Memory B cell (primary cell): ENCODE measurements at places on chromosomes 12 and 14.

DNA sequence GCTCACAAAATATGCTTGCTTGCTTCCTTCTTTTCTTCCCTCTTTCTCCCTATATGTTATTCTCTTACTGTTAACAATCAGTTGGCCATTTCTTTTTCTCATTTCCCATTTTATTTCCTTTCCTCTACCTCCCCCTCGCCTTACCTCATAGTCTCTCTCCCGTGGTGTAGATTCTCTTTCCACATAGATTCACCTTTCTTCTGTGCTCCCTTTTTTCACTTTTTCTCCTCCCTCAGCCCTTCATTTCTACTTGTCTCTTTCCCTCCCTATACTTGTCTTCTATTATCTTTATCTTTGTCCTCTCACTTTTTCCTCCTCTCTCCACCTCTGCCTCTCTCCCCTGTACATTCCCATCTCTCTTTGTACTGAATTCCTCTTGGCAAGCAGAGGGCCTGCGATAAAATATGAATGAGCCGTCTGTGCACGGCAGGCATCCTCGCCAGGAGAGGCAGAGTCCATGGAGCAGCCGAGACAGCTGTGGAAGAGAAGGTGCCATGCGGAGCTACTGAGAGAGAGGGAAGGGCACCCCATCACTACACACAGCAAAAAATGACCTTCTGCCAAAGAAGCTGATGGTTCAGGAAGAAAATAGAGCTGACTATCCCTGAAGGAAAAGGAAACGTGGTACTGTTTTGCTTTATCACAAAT lies 12.1 kb downstream of the C14orf93 start:
- no peak for DNase-seq

GRCh38 chr14:20684662-20685456 lies 499 bp downstream of the RNASE4 start:
- no peak for DNase-seq

DNA sequence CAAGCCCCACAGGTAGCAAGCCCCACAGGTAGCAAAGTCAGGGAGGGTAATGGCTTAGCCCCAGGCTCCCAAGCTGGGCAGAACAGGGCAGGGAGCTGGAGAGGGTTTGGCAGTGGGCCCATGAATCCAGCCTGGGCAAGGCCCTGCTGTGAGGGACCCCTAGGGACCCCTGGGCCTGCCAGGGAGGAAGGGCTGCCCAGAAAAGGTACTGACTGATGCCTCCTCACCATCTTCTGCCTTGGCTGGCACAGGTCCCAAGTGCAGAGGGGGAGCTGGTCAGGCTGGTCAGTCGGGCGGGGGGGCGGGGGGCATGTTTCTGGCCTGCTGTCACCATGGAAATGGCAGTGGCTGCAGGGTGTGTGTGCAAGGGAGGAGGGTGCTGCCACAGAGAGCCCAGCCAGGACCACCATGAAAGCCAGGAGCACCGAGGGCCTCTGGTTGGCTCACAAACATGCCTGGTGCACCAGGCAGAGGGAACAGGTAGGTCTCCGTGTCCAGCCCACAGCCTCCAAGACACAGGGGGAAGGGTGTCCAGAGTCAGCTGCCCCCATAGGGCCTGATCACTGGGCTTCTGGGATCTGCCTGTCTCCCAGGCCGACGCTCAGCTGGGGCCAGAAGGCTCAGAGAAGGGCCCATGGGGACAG lies 1.5 kb upstream of the CRIP2 start:
- DNase-seq: no peak

GRCh38 chr12:6871052-6871957 lies 1.8 kb downstream of the SPSB2 start:
- no peak for DNase-seq

- DNase-seq: no peak
Measured at GRCh38 chr12:110501399-110501751, 536 bp downstream of the VPS29 start.

DNA sequence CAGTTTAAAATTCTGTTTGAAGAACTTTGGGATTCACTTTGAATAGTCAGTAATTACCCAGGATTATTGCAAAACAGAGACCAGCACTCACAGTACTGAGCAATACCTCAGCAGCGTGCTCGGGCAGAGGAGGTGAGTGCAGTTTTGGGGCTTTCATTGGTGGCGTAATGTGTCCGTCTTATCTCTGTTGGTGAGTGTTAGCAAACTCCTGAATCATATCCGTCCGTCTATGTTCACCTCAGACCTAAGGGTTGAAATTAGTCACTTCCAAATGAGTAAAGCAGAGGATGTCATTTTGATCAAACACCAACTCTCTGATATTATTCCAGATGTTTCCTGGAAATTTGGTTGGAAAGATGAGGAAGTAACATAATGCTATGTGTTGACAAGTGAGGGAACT lies 82.8 kb downstream of the BORCS5 start:
- DNase-seq: no peak

GRCh38 chr12:104090685-104091084 lies 26.4 kb downstream of the HCFC2 start:
- DNase-seq: no peak

DNA sequence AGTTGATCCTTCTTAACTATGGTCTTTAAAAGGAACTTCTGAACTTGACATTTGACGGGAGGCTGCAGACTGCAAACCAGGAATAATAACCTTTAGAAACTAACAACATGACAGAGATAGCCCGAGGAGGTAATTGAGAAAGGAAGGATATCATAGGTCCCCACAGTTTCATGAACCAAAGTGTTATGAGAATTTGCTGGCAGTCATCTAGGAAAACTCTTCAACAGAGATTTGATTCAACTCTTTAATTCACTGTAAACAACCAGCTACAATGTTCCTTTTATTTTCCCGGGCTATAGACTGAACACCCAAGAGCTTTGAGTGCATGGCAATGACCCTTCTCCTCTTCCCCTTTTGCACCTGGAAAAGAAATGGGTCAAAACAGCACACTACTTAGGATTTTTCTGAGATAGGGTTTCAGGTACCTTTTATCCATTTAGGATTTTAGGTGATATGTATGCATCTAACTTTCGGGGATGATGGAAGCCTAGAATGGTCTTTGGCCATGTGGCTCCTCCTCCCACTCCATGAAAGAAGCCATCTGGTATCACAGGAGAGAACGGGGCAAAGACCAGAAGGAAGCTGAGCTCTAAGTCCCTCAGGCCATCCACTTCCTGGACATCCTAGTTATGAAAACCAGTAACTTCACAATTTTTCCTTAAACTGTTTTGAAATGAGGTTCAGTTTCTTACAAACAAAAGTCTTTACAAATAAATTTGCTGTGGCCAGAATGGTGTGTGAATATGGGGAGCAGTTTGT lies 23.0 kb downstream of the GLT8D2 start:
- DNase-seq: no peak

DNA sequence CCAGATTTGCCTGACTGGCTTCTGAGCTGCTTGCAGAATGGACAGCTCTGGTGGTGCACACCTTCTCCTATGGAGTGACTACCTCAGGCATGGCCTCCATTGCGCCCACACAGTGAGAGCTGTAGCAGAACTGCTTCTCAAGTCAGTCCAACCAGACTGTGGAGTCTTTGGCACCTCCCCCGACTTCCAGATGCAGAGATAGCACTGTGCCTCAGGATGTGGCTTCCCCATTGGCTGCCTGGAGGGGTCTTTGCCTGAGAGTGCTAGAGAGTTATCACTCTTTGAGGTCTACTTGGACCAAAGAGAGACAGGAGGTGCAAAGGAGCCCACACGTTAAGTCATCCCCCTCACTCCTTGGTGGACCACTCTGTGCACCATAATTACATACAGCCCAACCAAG lies 44.8 kb upstream of the FRS2 start:
- no peak for DNase-seq

DNA sequence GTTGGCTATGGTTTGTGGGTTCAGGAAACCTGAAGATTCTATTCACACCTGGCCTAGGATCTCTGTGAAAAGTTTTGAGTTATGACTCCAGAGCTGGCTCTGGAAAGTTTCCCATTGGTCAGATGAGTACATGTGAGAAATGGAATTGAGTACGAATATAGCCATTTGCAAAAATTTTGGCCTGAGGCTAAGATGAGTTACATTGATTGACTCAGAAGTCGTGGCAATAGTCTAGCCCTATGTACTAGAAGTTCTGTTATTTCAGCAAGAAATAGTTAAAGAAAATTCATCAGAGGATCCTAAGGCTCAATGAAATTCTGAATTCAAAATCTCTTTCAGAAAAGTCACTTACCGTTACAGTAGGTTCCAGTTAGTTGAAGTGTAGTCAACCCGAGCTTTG lies 109.9 kb downstream of the PTCSC3 start:
- no peak for DNase-seq

GRCh38 chr12:3020850-3021435 lies 56.2 kb upstream of the TSPAN9 start:
- no peak for DNase-seq

DNA sequence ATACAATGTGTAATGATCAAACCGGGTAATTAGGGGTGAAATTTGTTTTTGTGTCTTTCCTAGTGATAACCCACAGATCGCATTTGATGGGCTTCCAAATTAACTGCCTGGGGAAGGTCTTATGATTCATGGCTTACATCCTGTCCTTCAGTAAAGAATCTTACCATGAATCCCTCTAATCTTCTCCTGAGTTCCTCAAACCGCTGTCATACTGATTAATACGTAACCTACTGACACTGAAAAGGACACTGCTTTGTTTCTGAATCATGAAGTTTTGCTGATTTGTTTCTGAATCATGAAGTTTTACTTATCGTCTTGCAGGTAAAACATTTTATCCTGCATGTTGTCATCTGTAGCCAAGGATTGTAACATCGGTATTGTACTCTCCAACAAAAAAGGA lies 52.0 kb upstream of the CRY1 start:
- no peak for DNase-seq

DNA sequence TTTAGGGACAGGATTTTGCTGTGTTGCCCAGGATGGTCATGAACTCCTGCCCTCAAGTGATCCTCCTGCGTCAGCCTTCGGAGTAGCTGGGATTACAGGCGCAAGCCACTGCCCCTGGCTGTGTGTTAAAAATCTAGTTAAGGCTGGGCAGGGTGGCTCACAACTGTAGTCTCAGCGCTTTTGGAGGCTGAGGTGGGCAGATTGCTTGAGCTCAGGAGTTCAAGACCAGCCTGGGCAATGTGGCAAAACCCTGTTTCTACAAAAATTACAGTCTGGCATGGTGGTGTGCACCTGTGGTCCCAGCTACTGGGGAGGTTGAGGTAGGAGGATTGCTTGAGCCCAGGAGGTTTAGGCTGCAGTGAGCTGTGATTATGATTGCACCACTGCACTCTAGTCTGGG lies 9.2 kb downstream of the DDIT3 start:
- DNase-seq: no peak

DNA sequence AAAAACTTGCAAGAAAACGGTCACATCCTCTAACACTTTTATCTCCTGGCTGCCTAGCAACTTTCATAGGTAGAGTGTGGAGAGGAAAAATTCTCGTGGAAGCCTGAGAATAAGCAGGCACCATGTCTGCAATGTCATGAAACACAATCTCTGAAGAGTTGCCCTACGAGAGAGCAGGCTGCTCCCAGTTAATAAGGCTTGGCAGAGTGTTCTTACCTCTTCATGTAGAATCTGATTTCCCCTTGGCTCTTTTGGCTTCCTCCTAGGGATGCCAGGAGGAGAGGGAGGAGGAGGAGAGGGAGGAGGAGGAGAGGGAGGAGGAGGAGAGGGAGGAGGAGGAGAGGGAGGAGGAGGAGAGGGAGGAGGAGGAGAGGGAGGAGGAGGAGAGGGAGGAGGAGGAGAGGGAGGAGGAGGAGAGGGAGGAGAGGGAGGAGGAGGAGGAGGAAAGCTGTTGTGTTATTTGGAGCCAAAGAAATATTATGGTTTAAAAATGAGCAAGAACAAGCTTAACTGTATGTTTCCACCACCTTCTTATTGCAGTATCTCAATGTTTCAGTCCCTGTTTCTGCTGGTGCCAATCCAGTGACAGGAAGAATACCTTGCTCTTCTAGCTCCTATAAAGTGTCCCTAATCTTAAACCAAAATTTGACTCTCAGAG lies 52.9 kb downstream of the EGLN3 start:
- no peak for DNase-seq

- DNase-seq: no peak
Measured at GRCh38 chr12:12883369-12884001, 7.9 kb upstream of the GPRC5A start.

- no peak for DNase-seq
Measured at GRCh38 chr12:43969882-43970281, 134.0 kb downstream of the TMEM117 start.

GRCh38 chr14:54756656-54757392 lies 145.8 kb downstream of the GCH1 start:
- no peak for DNase-seq

- DNase-seq: no peak
Measured at GRCh38 chr14:60933920-60934655, 46.8 kb downstream of the TRMT5 start.

- DNase-seq: no peak
Measured at GRCh38 chr12:106113446-106113823, 25.3 kb downstream of the NUAK1 start.

GRCh38 chr12:113368331-113368730 lies 9.9 kb downstream of the PLBD2 start:
- DNase-seq: no peak

DNA sequence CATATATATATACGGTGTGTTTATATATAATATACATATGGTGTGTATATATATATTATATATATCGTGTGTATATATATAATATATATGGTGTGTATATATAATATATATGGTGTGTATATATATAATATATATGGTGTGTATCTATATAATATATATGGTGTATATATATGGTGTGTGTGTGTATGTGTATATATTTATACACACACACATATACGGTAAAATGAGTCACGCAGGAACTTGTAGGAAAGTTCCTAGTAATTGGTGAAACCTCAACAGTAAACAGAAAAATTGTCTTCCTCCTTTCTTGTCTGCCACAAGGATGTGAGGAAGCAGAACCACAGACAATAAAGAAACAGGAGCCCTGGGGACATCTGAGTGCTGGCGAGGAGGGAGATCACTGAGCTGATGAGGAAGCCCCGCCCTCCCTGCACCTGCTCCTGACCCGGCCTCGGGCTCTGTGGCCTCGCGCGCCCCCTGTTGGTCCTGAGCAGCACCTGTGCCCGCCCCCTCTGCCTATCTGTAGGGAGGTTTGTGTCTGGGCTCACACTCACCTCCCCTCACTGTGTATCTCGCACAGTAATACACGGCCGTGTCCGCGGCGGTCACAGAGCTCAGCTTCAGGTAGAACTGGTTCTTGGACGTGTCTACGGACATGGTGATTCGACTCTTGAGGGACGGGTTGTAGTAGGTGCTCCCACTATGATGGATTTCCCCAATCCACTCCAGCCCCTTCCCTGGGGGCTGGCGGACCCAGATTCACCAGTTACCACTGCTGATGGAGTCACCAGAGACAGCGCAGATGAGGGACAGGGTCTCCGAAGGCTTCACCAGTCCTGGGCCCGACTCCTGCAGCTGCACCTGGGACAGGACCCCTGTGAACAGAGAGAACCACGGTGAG lies 1079.4 kb downstream of the TMEM121 start:
- DNase-seq: peak; percentile 85

- DNase-seq: no peak
Measured at GRCh38 chr14:96958057-96958456, 160.9 kb downstream of the VRK1 start.

DNA sequence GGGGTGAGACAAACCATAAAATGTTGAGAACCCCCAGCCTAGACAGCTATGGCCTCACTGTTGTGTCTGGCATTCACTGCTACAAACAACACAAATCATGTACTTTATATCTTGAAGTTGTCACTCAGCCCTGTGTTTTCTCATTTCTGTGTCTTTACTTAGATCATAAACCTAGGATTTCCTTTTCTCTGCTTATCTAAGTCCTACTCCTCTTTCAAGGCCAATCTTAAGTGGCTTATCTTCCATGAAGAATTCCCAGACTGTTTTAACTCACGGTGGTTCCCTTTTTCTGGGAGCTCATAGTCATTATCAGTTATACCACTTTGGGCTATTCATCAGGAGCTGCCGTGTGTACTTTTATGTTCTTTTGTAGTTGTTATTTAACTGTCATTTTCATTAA lies 42.1 kb downstream of the FLRT2 start:
- no peak for DNase-seq
